Activated CD4-positive, alpha-beta T cell treated with anti-CD3 and anti-CD28 coated beads, Interleukin-2, amount 50 U/mL, for 24 hours (primary cell): ENCODE measurements at places on chromosomes 7 and 10.

DNA sequence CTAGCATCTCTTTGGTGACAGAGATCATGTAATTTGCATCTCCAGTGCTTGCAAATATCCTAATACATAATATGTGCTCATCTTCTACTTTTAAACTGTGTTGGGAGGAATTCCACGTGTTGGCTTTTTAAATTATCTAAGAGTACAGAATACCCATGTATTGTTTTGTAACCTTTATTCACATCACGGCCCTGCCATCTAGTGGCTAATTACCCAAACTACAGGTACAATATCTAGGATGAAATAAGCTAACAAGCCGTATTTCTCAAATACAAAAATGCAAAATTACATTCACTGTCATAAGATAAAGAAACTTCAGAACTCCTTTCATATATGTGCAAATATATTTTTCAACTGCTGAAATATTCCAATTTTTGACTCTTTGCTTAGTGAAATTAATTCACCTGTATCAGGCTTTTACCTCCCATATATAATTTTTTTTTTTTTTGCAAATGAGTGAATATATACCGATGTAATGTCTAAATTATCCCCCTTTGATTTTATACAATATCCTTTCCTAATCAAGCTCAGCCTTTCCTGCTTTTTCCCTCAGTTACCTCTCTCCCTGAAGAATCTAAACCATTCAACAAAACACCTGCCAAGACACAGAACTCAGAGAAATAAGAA is 30.3 kb upstream of the LSM8 start:
- no peak for DNase-seq

DNA sequence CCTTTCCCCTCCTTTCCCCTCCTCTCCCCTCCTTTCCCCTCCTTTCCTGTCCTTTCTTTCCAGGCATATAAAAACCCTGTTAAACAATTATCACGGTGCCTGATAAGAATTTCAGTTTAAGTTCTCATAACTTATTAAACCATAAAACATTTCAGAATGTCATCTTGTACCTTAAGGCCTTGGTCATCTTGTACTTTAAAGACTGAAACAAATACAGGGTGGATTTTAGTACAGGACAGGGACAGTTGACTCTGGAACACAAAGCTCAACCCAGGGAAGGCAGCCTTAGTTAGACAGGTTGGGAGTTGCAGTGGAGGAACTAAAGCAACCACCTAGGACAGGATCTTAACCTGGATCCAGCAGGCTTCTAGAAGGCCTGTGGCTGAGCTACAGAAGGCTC is 1.2 kb downstream of the AGR3 start:
- DNase-seq, result no peak

GRCh38 chr7:22675421-22675820 is 51.6 kb upstream of the IL6 start:
- DNase-seq, result no peak

DNA sequence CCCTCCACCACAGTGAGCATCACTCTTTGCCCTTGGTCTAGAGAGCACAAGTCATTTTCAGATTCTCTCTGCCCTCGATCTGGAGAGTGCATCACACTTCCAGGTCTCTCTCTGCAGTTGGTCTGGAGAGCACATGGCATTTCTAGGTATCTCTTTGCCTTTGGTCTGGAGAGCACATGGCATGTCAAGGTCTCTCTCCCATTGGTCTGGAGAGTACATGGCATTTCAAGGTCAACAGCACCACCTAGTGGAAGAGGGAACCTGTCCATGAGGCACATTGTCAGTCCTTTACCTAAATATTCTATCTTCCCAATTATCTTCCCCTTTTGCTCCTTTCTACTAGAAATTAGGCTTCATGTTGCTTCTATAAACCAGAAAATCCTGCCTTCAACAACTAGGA is 1139.4 kb downstream of the XPNPEP1 start:
- no peak for DNase-seq

GRCh38 chr7:155804897-155805825 is 7.1 kb downstream of the SHH start:
- peak; percentile 26 for DNase-seq

- no peak for DNase-seq
These were observed 5.7 kb upstream of the TAS2R60 start for GRCh38 chr7:143437578-143437977.

DNA sequence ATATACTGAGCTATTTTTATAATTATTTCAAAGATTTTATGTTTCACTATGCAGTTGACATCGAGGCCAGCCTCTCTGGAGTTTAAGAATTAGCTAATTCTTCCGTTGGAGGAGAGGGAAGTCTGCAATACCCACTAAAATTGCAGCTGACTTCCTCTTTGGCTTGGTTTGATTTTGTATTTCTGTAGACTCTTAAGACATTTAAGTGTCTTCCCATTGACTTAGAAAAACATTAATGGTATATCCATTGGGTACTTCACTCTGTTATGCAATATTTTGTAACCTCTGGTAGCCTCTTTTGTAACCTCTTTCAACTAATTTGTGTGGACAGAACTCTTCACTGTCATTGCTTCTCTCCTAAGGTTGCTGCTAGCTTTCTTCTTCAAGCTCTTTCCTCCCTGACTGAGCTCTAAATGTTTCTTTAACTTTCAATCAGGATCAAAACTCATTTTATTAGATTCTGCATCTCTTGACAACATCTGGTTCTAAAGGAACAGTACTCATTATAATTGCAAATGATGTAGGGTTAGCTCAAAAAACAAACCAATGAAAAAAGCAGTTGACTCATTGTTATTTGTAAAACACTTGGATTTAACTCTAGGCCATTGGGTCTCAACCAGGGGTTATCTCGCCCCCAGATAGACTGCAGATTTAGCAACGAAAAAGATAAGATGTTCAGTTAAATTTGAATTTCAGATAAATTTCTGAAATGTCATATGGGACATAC is 1.7 kb upstream of the ANKRD22 start:
- DNase-seq, result no peak

DNA sequence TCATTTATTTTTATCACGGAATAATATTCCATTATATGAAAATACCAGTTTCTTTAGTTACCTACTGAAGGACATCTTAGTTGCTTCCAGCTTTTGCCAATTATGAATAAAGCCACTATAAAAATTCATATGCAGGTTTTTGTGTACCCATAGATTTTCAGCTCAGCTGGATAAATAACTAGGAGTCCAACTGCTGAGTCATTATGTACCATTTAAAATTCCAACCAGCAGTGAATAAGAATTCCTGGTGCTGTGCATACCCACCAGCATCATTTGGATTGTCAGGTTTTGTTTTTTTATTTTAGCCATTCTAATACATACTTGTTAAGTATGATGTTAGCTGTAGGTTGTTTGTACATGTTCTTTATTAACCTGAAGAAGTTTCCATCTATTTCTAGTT is 14.5 kb downstream of the FAM24B start:
- no peak for DNase-seq

- no peak for DNase-seq
These were observed 85.5 kb downstream of the NKX6-2 start for GRCh38 chr10:132700156-132701098.

DNA sequence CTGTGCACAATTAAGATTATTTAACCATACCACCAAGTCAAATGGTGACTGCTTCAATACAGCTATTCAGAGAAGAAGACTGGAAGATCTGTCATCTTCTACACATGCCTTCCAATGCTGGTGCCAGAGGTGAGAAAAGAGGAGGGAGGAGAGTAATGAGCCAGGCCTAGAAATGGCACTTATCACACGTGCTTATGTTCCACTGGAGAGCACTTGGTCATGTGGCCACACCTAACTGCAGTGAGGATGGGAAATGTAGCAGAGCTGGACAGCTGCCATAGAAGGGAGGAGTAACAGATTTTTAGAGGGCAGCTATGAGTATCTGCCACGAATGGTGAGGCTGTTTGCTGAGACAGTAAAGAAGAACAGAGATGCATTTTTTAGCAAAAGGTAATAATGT is 77.1 kb downstream of the MPLKIP start:
- DNase-seq, result no peak

- DNase-seq, result no peak
These were observed 23.2 kb upstream of the RADIL start for GRCh38 chr7:4906682-4907081.

DNA sequence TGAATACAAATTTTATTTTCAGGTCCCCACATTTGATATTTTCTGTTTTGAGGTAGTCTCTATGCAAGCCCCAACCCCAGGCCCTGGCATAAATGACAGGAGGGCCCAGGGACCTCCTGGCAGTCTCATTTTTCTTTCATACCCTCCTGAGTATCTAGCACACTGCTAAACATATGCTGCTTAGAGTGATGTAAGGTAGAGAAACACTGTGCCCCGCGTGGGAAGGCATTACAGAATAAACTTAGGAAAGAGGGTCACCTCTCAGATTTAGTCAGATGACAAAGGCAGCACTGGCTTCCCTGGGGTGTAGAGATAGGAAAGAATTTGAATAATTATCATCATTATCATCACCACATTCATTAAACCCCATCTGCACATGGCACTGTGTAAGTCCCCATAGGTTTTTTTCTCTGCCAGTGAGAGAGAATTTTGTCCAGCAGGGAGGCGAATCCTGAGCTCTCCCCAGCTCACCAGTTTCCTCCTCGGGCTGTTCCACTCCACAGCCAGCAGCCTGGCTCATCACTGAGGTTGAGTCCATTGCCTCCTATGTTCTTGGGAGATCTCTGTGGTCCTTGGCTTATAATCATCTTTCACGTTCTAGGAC is 507.3 kb upstream of the GALNT17 start:
- no peak for DNase-seq

DNA sequence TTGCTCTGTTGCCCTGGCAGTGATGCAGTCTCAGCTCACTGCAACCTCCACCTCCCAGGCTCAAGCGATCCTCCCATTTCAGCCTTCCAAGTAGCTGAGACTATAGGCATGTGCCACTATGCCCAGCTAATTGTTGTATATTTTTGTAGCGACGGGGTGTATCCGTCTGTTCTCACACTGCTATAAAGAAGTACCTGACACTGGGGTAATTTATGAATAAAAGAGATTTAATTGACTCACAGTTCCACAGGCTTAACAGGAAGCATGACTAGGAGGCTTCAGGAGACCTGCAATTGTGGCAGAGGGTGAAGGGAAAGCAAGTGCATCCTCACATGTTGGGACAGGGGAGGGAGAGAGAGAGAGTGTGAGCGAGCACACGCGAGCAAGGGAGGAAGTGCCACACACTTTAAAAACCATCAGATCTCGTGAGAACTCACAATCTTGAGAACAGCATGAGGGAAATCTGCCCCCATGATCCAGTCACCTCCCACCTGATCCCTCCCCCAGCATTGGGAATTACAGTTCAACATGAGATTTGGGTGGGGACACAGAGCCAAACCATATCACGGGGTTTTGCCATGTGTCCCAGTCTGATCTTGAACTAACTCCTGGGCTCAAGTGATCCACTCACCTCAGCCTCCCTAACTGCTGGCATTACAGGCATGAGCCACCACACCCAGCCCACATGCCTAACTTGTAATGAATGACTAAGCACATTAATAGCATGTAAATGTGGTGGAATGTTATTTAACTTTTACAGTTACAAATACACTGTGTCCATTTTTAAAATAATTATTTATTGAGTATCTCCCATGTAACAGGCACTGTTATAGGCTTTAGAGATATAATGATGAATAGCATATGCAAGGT is 65.5 kb downstream of the RALA start:
- DNase-seq, result no peak

GRCh38 chr10:62025134-62025794 is 123.8 kb downstream of the ARID5B start:
- DNase-seq, result no peak

GRCh38 chr7:27478084-27478483 is 184.6 kb downstream of the HIBADH start:
- no peak for DNase-seq

- DNase-seq, result peak; percentile 29
These were observed 2.5 kb downstream of the TRIM8 start for GRCh38 chr10:102646610-102647442.

DNA sequence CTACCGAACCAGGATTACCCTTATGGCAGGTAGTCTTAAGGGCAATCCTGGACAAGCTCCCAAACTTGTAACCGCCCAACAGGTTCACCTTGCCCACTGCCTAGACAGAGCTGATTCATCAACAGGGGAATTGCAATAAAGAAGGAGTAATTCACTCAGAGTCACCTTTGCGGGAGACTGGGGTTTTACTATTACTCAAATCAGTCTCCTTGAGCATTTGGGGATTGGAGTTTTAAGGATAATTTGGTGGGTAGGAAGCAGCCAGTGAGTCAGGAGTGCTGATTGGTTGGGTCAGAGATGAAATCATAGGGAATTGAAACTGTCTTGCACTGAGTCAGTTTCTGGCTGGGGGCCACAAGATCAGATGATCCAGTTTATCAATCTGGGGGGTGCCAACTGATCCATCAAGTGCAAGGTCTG is 25.3 kb downstream of the HK1 start:
- DNase-seq, result no peak

GRCh38 chr7:48251766-48252165 is 80.5 kb downstream of the ABCA13 start:
- DNase-seq, result no peak

- no peak for DNase-seq
These were observed 172.3 kb upstream of the ADO start for GRCh38 chr10:62632071-62632809.

- DNase-seq, result no peak
These were observed 69.1 kb downstream of the INPP5A start for GRCh38 chr10:132606536-132607316.

- no peak for DNase-seq
These were observed 9.3 kb downstream of the CRYGN start for GRCh38 chr7:151430391-151431205.

DNA sequence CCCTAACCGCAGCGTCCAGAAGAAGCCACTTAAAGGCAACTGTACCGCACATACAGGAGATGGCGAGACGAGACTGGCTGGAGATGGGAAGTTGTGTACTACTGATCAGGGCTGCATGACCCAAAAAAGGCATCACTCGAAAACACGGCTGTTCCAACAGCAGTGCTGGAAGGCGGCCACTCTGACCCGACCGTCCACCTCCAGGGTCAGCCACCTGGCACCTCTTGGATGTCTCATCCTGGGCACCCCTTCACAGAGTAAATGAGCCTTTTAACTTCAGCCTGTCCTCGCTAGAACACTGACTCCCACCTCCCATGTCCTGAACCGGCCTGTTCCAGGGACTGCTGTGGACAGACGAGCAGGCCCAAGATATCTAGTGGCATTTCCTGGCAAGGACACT is 180.7 kb downstream of the DIP2C start:
- DNase-seq, result no peak

- DNase-seq, result no peak
These were observed 205.1 kb upstream of the CXCL12 start for GRCh38 chr10:44589944-44590449.

DNA sequence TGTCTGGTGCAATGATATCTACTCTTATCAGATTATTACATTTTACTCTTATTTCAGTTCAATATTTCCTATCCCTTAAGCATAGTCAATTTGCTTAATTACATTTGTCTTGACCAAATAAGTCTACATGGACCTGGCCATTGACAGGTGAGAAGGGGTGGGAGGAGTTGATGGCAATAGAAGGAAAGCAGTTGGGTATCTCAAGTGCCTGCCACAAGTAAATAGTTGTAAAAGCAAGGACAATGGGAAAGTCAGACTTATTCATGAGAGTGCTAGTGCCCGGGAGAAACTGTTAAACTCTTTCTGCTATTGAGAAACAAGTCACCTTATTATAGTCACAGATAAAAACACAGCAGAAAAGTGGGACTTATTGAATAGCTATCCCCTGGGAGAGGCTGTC is 32.4 kb upstream of the HGF start:
- no peak for DNase-seq
